ENCODE measurements at places on chromosomes 11 and 22. TPM values are rescaled to one million over a fixed set of nuclear protein-coding genes. Genes with fewer than 3 reads are reported as not detected.

The BEST1 gene
- total RNA-seq, result 13.1 TPM

The MUC5AC gene
- total RNA-seq, result not detected

The CATSPER1 gene
- under 0.01 TPM for total RNA-seq

The PICK1 gene
- total RNA-seq, result 9.4 TPM

The BDNF gene
- total RNA-seq, result 10.6 TPM

The SLC1A2 gene
- 3.3 TPM for total RNA-seq

The ZW10 gene
- total RNA-seq, result 30.1 TPM

The KCNE3 gene
- 1.0 TPM for total RNA-seq

The MUC15 gene
- total RNA-seq, result not detected

The MB gene
- not detected for total RNA-seq

The MAPK8IP1 gene
- total RNA-seq, result 17.4 TPM

The OSBP gene
- 50.2 TPM for total RNA-seq

The MMP8 gene
- 0.33 TPM for total RNA-seq

The TMEM258 gene
- 42.3 TPM for total RNA-seq

The SLC22A9 gene
- total RNA-seq, result not detected

The PHF21B gene
- not detected for total RNA-seq

The DDTL gene
- 2.0 TPM for total RNA-seq

The APOA4 gene
- not detected for total RNA-seq

The CHRNA10 gene
- 0.50 TPM for total RNA-seq

The TRPC6 gene
- total RNA-seq, result 0.17 TPM

The VPREB1 gene
- not detected for total RNA-seq

The NDUFA6 gene
- total RNA-seq, result 34.6 TPM

The GAS2 gene
- total RNA-seq, result 0.17 TPM

The APIP gene
- 30.4 TPM for total RNA-seq

The CELF1 gene
- total RNA-seq, result 99.4 TPM

The NRGN gene
- total RNA-seq, result 0.58 TPM

The PYGM gene
- 1.3 TPM for total RNA-seq

The OVOL1 gene
- total RNA-seq, result not detected

The APOA5 gene
- not detected for total RNA-seq

The CCDC73 gene
- not detected for total RNA-seq

The LGALS12 gene
- total RNA-seq, result not detected

The IGF2 gene
- total RNA-seq, result under 0.01 TPM

The ART1 gene
- total RNA-seq, result not detected

The OR51E1 gene
- total RNA-seq, result not detected

The MRGPRF gene
- total RNA-seq, result 77.2 TPM

The DKK3 gene
- 448 TPM for total RNA-seq

The PAFAH1B2 gene
- 110 TPM for total RNA-seq

The PATE2 gene
- total RNA-seq, result 0.29 TPM

The OR52H1 gene
- 0.73 TPM for total RNA-seq

The KRTAP5-1 gene
- not detected for total RNA-seq

The OR5L1 gene
- not detected for total RNA-seq

The CHCHD10 gene
- 0.58 TPM for total RNA-seq

The DEFB131B gene
- not detected for total RNA-seq

The HEPHL1 gene
- total RNA-seq, result not detected

The MOV10L1 gene
- 1.0 TPM for total RNA-seq

Data from smooth muscle cell of trachea (primary cell).